ENCODE measurements at places on chromosomes 6 and 20.

- DNase-seq: peak; percentile 35
Observed at GRCh38 chr6:145815309-145816274, 997 bp upstream of the FBXO30 start.

GRCh38 chr6:152117156-152118133 lies 310.0 kb downstream of the ESR1 start:
- no peak for DNase-seq

DNA sequence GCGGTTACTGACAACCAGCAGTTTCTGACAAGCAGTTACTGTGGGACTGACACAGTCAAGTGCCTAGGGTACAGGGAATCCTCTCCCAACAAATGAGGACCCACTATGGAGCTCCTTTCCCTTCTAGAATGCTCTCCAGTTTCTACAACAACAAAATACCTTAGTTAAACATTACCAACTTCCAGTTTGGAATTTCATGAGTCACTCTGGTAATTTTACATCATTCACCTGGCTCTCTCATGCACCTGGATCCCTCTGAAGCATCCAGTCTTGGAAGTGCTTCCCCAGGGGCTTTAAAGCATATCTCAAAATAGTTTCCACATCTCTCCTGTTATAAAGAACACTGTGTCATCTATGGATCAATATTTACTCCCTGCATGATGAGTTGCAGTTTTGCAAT lies 286.7 kb upstream of the SPTLC3 start:
- no peak for DNase-seq

DNA sequence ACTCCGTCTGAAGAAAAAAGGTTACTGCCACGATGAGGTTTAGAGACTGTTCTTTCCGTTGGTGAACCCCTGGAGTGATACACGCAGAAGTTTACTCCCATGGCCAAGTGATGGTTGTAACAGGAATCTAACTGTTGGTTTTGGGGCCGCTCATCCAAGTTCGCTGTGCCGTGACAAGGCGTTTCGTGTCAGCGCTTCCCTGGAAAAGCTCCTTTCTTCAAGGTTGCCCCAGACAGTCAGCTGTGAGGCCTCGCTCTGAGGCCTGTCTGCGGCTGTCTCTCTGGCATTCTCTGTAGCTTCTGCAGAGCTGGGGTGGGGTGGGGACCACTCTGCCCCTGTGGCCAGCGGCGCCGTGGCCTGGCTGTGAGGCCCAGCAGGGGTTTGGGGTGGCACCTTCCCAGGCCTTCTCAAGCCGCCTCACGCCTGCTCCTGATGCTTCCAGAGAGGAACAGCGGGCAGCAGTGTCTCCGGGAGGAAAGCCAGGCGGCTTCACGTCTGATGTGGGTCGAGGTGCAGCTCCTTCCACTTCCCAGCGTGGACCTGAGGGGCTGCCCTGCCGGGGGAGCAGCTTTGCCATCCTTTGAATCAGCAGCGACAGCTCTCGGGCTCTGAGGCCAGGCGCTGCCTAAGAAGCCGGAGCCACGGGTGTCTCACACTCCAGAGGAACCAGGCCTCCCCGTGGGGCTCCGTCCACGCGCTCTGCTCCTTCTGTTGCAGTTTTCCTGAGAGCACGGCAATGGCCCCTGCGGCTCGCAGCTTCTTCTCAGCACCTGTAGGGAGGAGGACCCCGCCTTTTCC lies 76.2 kb downstream of the SMOC2 start:
- DNase-seq: no peak

GRCh38 chr6:112477125-112477524 lies 130.0 kb downstream of the RFPL4B start:
- no peak for DNase-seq

DNA sequence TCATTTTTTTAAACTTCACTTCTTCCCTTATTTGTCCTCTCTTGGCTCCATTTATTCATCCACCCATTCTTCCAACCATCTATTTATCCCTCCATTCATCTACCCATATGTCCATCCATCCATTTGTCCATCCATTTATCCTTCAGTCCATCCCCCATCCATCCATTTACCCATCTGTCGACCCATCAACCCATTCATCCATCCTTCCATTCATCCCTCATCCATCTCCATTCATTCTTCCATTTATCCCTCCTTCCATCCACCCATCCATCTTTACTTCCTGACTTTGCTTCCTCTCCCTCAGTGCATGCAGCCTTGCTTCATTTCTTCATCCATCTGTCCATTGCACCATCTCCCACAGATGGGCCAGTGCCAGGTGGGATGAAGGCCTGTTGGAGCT lies 1.8 kb downstream of the CST11 start:
- no peak for DNase-seq
